ENCODE measurements at places on chromosomes 12 and 14. TPM values are rescaled to one million over a fixed set of nuclear protein-coding genes. Genes with fewer than 3 reads are reported as not detected.

Gene DAO
- total RNA-seq = not detected

Gene SLC6A15
- total RNA-seq = 79.7 TPM

Gene PLEKHG7
- total RNA-seq = not detected

Gene KERA
- total RNA-seq = not detected

Gene DEPDC4
- 0.77 TPM for total RNA-seq

Gene CLEC9A
- 1.5 TPM for total RNA-seq

Gene IL22
- not detected for total RNA-seq

Gene BRMS1L
- 18.9 TPM for total RNA-seq

Gene SIRT4
- total RNA-seq = 10.5 TPM

Gene SLC39A2
- not detected for total RNA-seq

Gene MSI1
- total RNA-seq = 11.5 TPM

Gene GARIN6
- not detected for total RNA-seq

Gene FOXG1
- 58.6 TPM for total RNA-seq
